ENCODE measurements at places on chromosomes 2 and 18.

DNA sequence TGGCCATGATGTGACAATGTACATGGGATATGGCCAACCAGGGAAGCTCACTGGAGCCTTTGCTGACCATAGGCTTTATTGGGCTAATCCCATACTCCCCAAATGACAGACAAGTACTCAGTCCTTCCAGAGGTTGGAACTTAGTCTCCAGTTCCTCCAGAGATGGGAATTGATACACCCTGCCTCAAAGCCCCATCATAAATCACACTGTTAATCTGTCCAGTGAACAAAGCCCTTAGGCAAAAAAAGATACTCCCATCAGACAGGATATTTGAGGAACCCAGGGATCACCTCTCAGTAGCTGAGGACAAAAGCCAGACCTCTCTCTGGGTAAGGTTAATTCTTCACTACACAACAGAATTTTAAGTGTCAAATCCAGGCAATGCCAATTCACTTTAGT, 247.5 kb upstream of the CDH20 start:
- no peak for DNase-seq

GRCh38 chr2:237629188-237629534, 1.8 kb downstream of the LRRFIP1 start:
- no peak for DNase-seq

DNA sequence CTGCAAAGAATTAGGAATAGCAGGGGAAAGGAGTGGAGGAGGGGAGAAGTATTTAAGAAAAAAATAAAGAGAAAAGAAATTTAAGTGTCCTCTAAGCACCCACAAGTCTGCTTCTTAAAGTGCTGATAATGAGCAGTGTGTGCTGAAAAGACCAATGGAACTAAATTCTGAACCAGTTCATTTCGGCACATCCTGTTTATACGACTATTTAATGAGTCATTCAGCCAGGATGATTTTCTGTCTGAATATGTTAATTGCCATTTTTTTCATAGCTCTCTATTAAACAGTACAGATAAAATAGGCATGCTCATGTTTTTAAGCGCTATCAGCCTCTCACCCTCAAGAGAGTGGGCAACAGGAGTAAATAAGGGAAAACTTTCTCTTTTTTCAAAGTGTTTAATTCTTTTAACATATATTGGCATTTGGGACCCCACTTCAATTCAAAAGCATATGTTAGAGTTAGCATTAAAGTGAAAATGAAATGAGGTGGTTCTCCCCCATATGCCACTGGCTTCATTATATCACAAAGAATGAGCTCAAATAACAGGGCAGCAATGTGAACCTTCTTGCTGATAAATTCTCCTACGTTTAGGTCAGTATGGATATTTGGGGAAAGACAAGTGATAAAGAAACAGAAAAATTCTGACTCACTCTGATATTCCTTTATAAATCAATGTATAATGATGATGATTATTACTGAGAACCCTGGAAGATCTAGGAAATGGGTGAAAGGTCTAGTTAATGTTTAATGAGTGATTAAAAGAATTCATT, 87.5 kb downstream of the TCF4 start:
- DNase-seq, result no peak

DNA sequence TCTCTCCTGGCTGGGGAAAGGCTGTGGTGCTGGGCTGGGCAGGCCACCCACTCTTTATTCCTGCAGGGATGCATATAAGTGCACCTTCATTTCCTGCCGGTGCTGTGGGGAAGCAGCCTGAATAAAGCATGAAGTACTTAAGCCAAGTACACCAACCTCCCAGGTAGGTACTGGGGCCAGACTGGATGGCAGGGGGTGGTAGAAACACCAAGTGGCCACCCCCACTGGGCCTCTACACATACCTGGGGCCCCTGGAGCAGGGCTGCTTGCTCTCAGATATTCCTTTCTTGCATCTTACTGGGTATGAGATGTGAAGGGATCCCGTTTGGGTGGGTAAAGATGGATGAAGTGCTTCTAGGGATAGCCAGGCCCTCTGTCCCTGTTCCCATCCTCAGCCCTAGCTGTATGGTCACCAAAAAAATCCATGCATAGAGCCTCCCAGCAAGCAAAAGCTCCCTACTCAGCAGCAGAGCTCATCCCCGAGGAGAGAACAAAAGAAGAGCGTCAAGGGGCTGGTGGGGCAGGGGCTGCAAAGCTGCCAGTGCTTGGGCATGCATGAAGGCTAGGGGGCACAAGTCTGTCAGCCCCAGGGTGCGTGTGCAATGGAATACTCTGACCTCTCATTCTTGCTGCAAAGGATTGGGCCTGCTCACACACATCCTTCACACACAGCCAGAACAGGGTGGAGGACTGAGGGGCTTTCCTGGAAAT, 22.0 kb downstream of the CCT7 start:
- DNase-seq, result no peak

DNA sequence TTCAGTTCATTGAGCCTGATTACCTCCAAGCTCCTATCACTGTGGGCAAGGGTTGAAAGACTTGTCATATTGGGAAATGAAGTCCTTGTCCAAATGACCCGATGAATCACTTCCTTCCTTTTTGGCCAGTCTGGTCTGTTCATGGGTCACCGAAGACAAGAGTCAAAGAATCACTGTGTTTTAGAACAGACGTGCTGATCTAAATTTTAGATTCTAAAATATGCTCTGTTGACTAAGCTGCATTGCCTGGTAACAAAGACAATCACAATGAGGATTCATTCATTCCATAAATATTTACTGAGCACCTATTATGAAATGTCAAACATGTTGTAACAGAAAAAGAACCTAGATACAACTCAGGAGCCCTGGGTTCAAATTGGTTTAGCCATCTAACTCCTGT, 99.4 kb upstream of the RND3 start:
- no peak for DNase-seq

DNA sequence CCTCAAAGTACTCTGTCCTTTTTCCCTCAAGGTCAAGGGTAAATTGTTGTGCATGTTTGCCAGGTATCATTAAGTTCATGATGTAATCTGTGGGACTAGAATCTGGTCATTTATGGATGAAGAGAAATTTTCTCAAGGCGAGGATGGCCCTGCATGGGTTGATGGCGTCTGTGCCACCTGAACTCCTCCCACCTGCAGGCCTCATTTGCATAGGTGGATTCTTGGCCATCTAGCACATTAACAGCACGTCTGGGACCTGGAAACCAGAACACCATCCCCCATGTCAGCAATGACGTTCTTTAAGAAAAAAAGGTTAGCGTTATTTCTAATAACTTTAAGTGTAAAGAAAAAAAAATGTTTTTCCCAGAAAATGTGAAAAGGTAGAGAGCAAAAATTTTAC, 145.8 kb downstream of the ESCO1 start:
- DNase-seq, result no peak

DNA sequence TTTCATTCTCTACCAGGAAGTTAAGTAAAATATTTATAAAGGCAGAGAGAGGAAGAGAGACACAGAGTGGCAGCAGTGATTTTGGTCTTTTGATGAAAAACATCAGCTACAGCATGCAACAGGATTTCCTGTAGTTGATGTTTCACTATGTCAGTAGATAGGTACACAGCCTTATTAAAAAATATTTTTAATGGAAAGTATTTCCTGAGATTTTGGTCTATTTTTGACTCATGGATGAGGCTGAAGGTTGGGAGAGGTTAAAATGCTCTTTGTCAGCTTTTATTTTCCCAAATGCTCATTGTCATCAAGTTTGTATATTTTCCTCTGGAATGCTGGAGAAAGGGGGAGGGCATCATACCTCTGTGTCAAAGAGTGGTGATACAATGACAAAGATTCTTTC, 1112.5 kb downstream of the CBLN2 start:
- no peak for DNase-seq

GRCh38 chr2:215119847-215120246, 18.6 kb downstream of the ABCA12 start:
- DNase-seq, result no peak

DNA sequence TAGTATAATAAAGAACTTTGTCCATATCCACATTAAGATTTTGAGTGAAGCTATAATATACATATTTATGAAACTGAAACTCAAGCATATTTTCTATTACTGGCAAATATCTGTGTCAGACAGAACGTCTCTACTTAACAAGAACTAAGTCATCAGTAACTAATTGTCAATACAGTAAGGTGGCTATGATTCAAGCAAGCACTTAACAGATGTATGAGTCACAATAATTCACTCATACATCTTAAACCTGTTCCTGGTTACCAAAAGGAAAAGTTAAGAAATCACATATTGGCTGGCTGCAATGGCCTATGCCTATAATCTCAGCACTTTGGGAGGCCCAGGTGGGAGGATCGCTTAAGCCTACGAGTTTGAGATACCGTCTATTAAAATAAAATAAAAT, 96.0 kb downstream of the SOS1 start:
- DNase-seq, result no peak

GRCh38 chr2:165893556-165893955, 60.0 kb downstream of the TTC21B start:
- DNase-seq, result no peak

DNA sequence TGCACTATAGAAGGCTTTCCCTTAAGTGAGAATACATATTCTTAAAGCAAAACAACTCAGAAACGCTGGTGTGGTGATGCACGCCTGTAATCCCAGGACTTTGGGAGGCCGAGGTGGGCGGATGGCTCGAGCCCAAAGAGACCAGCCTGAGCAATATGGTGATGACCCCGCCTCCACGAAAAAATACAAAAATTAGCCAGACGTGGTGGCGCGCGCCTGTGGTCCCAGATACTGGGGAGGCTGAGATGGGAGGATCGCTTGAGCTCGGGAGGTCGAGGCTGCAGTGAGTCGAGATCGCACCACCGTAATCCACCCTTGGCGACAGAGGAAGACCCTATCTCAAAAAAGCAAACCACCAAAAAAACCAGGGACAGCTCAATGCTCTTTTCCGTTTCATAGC, 750 bp upstream of the CCDC150 start:
- DNase-seq, result no peak

- DNase-seq, result no peak
Observed at GRCh38 chr2:109321570-109321969, 192.6 kb downstream of the SH3RF3 start.

DNA sequence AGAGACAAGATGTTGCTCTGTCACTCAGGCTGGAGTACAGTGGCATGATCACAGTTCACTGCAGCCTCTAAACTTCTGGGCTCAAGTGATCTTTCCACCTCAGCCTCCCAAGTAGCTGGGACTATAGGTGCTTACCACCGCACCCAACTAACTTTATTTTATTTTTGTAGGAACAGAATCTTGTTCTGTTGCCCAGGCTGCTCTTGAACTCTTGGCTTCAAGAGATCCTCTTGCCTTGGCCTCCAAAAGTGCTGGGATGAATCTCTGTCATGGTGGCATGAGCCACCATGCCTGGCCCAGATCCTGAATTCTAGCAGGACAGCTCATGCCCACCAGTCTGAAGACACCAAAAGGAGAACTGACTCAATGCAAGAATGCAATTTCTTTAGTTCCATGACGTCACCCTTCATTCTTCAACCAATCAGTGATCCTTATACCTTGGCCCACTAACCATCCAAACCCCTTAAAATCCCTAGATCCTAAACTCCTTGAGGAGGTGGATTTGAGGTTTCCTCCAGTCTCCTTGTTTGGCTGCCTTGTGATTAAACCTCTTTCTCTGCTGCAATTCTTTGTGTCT, 25.6 kb upstream of the CXXC1 start:
- DNase-seq, result no peak

DNA sequence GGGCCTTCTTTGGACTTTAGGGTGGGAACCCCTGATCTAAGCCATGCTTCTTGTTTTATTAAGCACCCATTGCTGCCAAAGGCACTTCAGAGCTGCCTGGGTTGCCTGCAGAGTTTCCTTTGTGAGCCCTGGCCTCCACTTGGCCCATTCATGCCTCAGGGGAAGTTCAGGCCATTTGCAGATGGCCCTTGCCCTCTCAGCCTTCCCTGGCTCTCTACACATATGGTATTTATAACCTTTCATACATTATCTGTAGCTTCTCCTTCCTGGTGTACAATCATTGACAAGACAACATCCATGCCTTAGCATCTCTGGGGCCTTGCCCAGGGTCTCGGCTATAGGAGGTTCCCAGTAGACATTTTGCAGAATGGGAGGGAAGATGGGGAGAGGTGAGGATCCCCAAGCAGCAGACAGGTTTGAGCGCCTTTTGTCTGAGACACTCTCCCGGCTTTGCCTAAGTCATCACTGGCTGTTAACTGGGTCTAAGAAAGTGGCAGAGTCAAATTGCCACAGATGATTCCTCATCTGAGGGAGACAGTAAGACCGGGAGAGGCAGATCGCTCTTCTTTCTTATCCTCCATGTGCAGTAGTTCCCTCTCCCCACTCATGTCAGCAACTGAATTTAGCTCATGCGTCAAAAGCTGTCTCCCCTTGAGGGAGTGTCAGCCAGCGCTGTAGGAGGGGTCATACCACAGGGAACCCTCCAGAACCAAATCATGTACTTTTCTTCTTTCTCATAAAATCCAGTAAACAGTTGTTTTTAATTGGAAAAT, 2.7 kb downstream of the EHD3 start:
- no peak for DNase-seq

GRCh38 chr2:223589901-223590300, 12.3 kb downstream of the SCG2 start:
- DNase-seq, result no peak

- DNase-seq, result no peak
Observed at GRCh38 chr2:212842544-212843185, 304.1 kb upstream of the ERBB4 start.

DNA sequence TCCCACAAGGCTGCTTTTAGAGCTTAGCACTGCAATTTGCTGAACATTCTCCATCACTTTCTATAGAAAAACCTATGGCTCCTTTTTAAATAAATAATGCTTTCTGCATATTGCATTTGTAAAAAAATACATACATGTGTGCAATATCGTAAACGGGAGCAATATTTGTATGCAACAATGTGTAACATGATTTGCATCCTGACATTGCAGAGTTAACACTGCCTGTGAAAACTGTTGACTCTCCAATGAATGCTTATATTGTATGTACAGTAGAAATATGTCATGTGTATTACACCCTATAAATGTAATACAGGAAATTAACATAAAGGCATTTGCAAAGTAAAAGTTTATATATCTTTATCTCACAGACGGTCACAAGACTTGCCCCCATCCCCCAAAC, 135.0 kb upstream of the PIEZO2 start:
- DNase-seq, result no peak

DNA sequence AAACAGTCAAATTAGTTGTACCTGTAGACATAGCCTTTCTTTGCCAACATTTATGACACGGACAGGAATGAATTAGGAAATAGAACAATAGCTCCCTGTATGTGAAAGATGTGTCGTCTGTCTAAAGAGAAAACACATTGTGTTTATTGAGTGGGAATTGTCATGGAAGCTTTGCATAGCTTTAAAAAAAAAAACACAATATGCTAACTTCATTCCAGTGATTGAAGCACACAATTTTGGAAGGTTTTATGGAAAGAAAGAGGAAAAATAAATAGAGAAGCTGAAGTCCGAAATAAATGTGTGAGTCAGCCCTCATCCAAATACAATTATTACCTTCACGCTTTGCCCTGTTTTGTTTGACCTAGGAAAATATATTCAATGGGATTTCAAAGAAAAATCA, 1095.7 kb downstream of the TSN start:
- DNase-seq, result no peak

DNA sequence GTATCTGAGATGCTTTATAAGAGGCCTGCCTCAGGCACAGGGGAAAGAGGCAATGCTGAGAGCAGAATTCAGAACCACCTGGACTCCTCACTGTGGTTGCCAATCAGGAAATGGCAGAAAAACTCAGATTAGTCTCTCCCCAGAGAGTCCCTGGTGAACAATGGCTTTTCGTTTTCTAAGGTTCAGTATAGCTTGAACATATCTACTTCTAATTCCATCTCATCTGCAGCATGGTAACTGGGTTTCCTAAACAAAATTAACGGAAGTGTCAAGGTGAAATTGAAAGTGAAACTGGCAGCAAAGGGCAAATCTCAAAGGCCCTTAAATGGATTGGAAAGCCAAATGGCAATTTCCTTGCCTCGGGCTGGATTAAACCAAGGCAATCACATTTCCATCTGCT, 480.2 kb upstream of the ACVR2A start:
- DNase-seq, result no peak
